ENCODE measurements at places on chromosomes 5 and 9.

DNA sequence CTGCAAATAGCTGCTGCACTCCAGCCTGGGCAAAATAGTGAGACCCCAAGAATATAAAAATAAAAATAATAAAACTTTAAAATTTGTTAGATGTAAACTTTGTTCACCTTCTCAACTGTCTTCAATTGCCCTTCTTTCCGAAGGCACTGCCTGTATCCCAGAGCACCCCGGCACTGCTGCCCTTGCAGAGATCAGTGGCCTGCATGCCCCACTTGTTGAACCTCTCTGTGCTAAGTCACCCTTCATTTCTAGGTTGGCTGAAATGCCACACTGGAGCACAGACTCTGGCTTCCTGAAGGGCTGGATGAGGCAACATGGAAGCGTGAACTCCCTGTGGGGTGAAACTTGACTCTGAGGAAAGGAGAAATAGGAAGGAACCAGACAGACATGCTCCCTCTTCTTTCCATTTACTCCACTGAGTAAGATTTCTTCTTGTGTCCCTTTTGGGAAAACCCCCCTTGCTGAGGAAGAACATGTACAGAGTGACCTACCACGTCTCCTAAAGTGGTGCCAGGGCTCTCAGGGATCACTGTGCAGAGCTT lies 8.4 kb upstream of the JMY start:
- DNase-seq, result no peak

GRCh38 chr5:73564675-73565074 lies 764 bp downstream of the ANKRA2 start:
- DNase-seq, result no peak

DNA sequence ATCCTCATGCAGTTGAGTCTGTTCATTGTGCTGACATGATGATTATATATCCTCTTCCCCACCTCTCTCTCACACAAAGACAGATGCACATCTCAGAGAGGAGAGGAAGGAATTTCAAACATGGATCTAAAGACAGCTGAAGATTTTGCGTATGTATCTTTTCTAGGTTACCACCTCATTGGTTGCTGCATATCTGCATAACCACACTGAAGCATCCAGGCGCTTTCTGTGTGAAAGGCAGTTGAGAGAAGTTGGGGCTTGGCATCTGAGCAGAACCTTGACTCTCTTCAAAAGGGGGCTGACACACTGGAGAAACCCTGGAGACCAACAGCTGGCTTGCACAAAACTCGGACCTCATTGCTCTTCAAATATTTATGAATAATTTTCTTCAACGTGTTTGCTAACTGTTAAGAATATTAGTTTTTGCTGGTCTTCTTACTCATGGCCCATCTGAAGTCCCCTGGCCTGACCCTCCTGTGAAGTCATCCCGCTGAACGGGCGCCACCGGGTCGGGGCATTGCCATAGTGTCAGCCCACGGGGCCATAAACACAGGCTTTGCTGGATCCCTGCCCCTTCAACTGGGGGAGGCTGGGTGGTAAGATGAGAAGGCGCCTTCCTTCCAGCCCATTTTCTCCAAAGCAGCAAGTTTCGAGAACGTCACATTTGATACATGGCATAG lies 593.2 kb upstream of the CLINT1 start:
- DNase-seq, result no peak

- DNase-seq, result no peak
Observed at GRCh38 chr9:34179213-34180136, 632 bp downstream of the UBAP1 start.

GRCh38 chr9:133104718-133105460 lies 16.2 kb downstream of the RALGDS start:
- DNase-seq, result no peak

GRCh38 chr9:86756576-86757381 lies 190.5 kb downstream of the GAS1 start:
- no peak for DNase-seq

- no peak for DNase-seq
Observed at GRCh38 chr9:137244486-137245449, 3.7 kb downstream of the TUBB4B start.

GRCh38 chr5:137672001-137672400 lies 63.9 kb downstream of the KLHL3 start:
- DNase-seq, result no peak

GRCh38 chr5:135234242-135234641 lies 164.8 kb downstream of the MACROH2A1 start:
- no peak for DNase-seq

DNA sequence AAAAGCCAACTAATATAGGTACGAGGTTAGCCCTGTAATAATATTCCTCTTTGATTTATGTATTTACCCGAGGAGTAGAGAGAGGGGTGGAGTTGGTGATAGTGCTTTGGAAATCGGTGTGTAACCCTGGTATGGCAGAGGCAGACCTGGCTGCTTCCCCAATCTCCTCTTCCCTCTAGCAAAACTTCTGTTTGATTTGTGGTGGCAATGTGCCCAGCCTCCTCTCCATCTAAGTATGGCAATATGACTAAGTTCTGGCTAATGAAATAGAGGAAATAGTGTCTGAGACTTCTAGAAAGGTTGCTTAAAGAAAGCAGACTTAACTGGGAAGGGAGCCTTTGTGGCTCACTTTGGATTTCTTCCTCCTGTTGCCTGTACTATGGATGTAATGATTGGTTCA lies 491.1 kb downstream of the ENC1 start:
- no peak for DNase-seq

DNA sequence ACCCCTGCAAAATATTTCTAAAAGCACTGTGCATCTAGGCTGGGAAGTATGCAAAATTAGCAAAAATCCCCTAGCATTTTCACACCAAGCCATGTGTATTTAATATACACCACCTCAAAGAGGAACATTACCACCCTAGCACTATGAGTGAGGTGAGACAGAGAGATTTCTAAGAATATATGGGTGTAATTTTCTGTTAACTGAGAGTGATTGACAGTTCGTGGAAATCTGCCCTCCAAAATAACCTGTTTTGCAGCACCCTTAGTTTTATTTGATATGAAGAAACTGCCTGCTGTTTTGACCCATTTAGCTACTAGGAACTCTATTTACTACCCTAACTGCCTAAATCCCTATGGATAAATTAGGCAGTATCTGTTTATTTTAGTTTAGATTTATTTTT lies 64.2 kb upstream of the CDKN2B start:
- DNase-seq, result no peak

- DNase-seq, result peak; percentile 81
Observed at GRCh38 chr5:132500931-132501628, 10.5 kb upstream of the IRF1 start.

DNA sequence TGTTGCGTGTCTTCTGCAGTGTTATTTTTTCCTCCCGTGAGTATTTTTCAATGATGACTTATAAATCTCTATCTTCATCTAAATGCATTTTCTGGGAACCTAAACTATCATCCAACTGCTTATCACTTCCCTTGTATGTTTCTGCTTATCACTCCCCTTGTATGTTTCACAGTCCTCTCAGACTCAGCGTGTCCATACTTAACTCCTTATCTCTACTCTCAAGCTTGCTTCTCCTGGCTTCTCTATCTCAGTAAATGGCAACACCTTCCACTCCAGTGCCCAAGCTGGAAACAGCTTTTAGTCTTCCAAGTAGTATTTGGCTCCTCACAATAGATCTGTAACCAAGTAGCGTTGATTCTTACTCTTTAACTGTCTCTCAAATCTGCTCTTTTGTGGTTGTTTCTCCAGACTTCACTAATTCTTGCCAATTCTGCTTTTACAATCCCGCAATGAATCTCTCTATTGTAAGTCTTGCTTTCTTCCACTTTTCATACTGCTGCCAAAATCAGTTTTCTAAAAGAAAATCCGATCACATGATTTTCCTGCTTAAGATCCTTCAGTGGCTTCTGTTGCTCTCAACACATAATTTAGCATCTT lies 33.8 kb upstream of the TXNDC8 start:
- no peak for DNase-seq

GRCh38 chr9:123395689-123396511 lies 39.9 kb downstream of the CRB2 start:
- no peak for DNase-seq

DNA sequence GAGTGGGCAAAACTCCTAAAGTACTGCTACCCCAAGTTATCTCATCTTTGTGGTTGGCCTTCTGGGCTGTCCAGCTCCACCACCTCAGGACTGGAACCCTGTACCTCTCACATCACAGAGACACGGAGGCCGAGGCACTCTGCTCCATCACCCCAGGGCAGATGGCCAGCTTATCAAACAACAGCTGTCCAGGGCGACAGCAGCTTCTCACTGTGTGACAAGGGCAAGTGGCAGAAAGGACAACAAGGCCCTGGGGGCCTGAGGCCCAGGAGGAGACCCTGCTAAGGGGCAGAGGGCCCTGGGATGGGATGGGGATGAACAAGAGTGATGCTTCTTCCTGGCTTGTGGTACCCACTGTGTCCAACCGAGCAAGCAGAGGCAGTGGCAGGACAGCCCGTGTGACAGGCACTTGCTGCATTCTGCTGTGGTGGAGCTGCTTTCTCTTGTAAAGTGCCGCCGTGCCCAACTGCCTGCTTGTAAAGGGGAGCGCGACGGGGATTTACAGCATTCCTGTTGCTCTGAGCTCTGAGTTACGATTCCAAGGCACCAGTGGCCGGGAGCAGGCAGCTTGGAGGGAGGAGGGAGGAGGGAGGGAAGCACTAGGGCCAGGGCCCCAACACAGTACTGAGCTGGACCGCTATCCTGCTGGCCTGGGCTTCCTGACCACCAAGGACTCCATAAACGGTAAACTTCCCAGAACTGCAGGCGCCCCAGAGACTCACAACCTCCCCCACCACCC lies 71.2 kb downstream of the SHB start:
- DNase-seq, result no peak

DNA sequence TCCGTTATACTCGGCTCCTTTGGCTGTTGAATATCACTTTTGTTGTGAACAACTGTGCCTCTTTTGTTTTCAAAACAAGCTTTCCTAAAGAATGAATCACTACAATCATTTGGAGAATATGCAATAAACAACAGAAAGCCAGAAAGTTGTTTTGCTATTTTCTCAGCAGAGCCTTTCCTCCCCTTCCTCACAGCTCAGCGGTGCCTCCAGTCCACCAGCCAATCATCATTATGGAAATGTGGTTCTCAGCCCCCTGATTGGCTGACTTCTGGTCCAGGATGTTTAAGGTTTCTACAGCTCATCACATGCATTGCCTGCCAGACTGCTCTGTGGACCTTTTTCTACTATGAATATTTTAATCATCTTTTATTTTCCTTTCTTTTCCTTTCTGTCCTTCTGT lies 9.1 kb upstream of the ZNF608 start:
- DNase-seq, result no peak

DNA sequence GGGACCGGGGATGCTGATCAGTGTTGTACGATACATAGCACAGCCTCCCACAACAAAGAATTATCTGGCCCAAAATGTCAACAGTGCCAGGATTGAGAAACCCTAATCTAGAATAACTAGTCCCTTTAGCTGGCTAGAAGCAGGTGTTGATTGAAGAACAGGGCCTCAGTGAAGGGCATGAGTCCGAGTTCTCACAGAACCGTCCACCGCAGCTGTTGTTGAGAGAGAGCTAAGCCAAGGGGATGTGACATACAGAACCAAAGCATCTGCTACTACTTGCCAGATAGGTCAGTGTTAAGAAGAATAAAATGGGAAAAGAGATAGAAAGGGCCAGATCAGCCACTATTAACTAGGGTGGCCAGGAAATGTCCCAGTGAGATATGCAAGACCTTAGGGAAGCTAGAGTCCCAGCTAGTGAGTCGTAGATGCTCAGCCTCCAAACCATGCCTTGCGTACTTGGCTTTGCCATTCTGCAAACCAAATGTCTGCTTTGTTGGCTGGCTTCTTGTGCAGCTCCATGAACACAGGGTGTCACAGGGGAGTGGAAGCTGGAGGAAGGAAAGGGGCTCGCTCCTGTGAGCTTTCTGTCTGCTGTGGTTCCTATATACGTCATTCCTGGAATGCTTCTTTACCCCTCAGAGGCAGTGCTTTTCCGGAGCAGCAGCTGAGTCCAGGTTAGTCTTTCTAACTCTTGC lies 68.9 kb downstream of the FBXO38 start:
- no peak for DNase-seq

DNA sequence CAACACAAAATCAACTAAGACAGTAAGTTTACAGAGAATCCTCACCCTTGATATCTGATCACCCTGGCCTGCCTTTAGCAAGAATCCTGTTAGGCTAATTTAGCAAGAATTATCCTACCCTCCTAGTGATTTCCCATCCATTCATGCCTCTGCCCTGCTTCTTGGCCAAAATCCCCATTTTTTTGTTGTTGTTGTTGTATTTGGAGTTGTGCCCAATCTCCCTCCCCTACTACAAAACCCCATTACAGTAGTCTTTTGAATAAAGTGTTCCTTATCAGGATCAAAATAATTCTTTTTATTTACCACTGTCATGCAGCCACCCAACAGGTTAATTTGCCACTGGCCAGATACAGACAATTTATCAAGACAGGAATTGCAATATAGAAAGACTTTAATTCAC lies 58.5 kb upstream of the CLINT1 start:
- no peak for DNase-seq

GRCh38 chr9:121718084-121718483 lies 66.7 kb downstream of the DAB2IP start:
- no peak for DNase-seq
